ENCODE measurements at places on chromosomes 1 and 21.

DNA sequence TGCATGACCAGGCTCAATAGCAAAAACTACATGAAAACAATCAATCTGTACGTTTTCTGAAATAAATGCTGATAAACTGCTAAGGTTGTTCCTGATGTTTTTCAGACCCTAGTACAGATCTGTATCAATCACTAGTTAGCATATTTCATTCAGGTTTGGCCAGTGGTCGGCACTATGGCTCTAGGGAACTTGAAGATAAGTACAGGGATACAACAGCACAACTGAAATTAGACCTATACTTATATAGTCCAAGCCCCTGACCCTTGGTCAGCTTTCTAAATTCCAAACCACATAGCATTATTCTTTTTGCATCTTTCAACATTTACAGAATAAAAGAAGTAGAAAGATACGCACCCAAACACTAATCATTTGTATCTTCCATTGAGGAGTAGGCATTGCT, 142.7 kb downstream of the PLPPR4 start:
- no peak for DNase-seq

DNA sequence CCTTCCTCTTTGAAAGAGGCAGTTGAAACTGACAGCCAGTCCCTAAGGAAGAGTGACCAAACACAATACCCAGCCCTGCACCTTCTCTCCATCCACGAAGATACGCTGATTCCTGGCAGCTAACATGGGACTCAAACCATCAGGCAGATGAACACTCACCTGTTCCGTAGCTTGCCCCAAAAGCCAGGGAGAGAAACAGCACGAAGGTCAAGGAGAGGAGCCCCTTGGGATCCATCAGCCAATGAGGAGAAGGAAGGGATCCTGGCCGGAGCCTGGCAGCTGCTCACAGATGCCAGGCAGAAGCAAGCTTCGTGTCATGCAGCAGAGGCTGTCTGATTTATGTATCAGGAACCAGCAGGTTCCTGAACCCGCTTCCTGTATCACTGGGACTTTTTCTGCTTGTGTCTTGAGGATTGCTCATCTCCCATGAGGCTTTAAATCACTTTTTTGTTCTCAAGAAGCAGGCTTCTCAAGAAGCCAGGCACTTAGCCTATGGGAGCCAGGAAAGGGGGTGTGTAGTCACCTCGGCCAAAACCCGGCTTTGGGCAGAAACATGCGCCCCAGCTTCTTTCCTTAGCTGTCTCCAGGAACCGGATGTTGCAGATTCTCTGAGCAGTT, at the start of gene SLAMF1:
SLAMF1 (minus strand) TSS at position 334 of the 618 bp plus-strand sequence; CDS start at position 235, 99 bp downstream.
- DNase-seq = peak; percentile 49

DNA sequence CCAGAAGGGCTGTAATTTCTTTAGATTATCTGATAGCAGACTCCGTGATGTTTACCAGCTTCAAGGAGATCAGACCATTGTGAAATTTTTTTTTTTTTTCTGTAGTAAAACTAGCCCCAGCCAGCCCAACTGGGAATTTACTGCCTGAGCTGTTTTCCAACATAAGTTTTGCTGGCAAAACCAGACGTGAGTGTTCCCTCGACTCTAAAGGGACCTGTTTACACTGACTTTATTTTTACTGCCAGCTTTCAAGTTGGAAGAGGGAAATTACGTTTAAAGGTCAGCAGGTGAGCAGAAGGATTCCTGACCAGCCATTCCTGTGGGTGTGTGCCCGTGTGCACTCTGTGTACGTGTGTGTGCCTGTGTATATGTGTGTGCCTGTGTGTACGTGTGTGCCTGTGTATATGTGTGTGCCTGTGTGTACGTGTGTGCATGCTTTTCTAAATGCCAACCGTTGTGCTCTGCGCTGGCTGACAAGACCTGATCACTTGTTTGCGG, 374 bp downstream of the MAB21L3 start:
- DNase-seq = no peak

GRCh38 chr21:45440736-45441350, 35.9 kb downstream of the COL18A1 start:
- DNase-seq = no peak

- DNase-seq = no peak
These were observed 112.8 kb downstream of the DHRS3 start for GRCh38 chr1:12505231-12505630.

DNA sequence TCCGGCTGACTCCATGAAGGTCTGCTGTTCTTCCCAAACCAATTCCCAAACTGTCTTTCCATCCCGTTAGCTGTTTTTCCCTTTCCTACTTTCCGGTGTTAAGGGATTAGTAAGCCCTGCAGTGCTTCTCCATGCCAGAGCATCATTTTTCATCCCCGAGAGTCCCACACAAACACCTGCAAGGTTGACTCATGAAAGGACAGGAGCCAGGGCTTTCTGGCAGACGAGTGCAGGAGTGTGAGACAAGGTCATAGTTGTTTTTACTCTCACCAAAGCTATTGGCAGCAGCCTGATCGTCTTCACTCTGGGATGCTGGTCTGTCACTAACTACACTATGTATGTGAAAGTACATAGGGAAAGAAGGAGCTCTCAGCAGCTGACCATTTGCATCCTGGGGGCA, 10.2 kb upstream of the BECN2 start:
- no peak for DNase-seq

GRCh38 chr21:45064091-45064490, 10.3 kb upstream of the ADARB1 start:
- DNase-seq = no peak
